Activated CD8-positive, alpha-beta memory T cell treated with anti-CD3 and anti-CD28 coated beads for 4 hours (primary cell): ENCODE measurements at places on chromosomes 13 and 19.

DNA sequence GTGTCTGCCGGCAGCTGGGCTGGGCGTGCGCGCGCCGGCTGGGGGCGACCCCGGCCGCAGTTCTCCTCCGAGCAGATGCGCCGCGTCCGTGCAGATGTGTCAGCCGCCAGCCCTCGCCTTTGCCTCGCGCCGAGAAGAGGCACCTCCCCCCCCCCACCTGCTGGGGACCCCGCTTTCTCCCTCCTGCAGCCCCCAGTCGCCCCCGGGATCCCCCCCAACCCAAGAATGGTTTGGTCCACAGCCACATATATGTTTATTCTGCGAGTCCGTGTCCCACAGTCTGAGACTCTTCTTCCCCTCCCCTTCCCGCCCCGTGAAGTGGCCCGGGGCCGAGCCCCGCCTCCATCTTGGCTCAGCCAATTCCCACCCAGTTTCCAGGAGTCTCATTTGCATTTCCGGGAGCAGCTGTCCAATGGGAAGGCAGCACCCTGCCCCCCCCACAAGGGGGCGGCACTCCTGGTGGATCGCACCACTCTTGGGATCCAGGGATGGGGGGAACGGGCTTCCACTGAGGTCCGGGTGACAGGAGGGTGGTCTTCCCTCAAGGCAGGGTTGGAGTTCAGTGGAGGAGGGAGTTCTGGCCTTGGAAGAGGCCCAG lies 8.6 kb downstream of the ISOC2 start:
- no peak for DNase-seq

DNA sequence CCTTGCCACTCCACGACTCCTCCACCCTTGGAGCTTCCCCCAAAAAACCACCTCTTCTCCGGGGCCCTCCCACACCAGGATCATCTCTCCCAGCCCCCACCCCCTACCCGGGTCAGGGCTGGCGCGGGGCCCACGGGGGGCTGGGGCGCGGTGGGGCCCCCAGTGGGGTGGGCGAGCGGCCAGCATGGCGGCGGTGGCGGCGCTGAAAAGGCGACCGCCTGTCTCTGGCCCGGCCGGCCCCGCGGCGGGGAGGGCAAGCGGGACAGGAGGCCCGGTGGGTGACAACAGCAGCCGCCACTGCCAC lies 850 bp downstream of the DYRK1B start:
- DNase-seq, result no peak

- no peak for DNase-seq
Observed at GRCh38 chr13:76019421-76020044, 383.4 kb downstream of the LMO7 start.

DNA sequence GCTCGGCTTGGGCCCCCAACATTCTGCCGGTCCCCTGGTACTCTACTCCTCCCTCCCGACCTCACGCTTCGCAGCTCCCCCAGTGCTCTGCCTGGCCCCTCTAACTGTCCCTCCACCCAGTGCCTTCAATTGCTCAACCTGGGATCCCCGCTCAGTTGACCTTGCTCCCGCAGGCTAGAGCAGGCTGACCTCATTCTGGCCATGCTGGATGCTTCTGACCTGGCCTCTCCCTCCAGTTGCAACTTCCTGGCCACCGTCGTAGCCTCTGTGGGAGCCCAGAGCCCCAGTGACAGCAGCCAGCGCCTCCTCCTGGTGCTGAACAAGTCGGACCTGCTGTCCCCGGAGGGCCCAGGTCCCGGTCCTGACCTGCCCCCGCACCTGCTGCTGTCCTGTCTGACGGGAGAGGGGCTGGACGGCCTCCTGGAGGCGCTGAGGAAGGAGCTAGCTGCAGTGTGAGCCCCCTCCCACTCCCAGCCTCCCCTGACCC lies 3.6 kb downstream of the GTPBP3 start:
- no peak for DNase-seq

GRCh38 chr13:19023115-19023514 lies 158.5 kb downstream of the TUBA3C start:
- DNase-seq, result no peak

GRCh38 chr19:53285087-53285486 lies 17.6 kb upstream of the VN1R4 start:
- DNase-seq, result no peak
